ENCODE measurements at places on chromosomes 1 and 21. TPM values are rescaled to one million over a fixed set of nuclear protein-coding genes. Genes with fewer than 3 reads are reported as not detected.

The CIART gene
- total RNA-seq, result 9.2 TPM

The CELA2B gene
- total RNA-seq, result not detected

The OR2T2 gene
- total RNA-seq, result 0.31 TPM

The PLEKHA6 gene
- total RNA-seq, result 8.0 TPM

The AGL gene
- 40.7 TPM for total RNA-seq

The ENAH gene
- total RNA-seq, result 55.1 TPM

The PLEKHG5 gene
- total RNA-seq, result 19.6 TPM

The MAN1C1 gene
- 67.4 TPM for total RNA-seq

The ANGPTL3 gene
- total RNA-seq, result 1.2 TPM

The NES gene
- 201 TPM for total RNA-seq

The RGS1 gene
- 1.6 TPM for total RNA-seq

The NECTIN4 gene
- total RNA-seq, result 0.85 TPM
